ENCODE measurements at places on chromosomes 1 and 21.

DNA sequence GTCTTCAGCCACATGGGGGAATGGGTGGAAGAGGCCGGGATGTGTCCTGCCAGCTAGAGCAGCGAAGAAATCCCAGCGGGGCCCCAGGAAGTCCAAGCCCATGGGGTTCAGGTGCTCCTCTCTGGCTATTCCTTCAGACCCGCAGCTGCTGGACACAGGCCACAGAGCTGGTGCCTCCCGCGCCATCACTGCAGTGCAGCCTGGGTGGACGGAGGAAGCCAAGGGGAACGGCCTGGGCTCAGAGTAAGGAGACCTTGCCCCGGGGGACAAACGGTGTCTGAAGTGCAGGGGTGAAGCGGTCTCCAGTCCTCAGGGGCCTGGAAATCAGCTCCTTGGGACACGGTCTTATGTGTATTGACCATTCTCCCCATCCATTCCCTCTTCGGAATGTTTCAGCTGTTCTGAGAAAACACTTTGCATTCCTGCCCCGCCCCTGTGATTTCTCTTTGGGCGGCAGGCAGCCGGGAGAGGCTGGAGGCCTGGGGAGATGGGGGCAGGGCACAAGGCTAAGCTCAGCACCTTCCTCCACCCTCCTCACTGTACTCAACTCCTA lies 18.4 kb downstream of the MTHFR start:
- no peaks in the 10 kb centered on the region for H3K36me3 ChIP-seq
- H3K4me1 ChIP-seq, result no peaks in the 10 kb centered on the region
- H3K4me3 ChIP-seq, result no peak overlapping the region
- no peak for DNase-seq
- no peak overlapping the region for H3K27ac ChIP-seq

DNA sequence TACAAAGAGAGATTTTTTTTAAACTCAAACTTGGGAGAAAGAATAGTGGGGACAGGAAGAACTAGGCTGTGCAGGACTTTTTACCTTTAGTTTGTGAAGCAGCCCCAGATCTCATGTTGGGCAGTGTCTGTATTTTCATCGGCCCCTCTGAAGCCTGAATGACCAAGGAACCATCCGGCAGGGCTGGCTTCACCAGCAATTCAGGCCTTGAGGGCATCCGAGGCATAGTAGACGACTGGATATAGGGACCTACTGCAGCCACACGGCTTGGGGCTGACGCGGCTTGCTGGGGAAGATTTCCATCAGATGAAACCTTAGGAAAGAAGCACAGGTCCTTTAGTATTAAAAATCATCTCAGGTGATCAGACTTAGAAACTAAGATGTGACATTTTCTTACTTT lies 43.7 kb downstream of the TP53BP2 start:
- no peak overlapping the region for H3K4me3 ChIP-seq
- peak overlapping the region; percentile 29 for H3K27ac ChIP-seq
- DNase-seq, result no peak

DNA sequence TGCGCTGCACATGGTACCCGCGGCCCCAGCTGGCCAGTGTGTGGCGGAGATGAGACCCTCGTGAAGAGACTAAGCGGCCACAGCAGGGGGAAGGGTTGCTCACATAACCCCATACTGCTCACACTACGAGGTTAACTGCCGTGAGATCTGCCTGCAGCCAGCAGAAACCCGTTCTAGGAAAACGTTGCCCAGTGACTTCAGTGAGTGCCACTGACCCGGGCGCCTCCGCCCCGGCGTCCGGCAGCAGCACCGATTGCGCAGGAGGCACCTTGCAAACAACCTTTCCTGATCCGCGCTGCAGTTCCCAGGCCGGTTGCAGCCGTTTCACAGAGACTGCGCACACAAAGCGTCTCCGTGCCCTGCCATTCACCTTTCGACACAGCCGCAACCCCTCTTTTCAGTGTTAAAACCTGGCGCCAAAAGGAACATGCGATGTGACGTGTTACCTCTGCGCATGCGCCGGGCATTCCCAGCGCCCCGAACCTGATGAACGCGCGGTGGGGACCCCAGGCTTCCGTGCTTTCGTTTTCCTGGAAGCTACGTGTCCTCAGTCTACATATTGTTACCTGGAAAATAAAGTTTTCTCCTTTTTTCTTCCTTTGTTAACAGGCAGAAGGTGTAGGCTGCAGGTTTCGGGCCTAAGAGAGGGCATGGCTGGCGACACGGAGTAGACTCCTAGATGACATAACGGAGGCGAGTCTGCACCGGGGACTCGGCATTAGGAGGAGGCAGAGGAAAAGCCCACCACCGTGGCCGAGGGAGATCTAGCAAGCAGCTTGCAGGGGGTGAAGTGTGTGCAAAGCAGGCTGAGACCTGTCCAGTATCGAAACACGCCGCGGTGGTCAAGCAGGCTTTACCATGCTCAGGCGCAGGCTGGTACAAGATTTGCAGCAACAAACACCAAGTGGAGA lies 8.9 kb downstream of the VPS26C start:
- peak overlapping the region; percentile 72 for H3K4me3 ChIP-seq
- no peaks in the 10 kb centered on the region for H3K27me3 ChIP-seq
- H3K27ac ChIP-seq, result peak overlapping the region; percentile 92
- H3K4me1 ChIP-seq, result peaks cover 57% of the 10 kb centered on the region
- peaks cover 36% of the 10 kb centered on the region for H3K36me3 ChIP-seq

DNA sequence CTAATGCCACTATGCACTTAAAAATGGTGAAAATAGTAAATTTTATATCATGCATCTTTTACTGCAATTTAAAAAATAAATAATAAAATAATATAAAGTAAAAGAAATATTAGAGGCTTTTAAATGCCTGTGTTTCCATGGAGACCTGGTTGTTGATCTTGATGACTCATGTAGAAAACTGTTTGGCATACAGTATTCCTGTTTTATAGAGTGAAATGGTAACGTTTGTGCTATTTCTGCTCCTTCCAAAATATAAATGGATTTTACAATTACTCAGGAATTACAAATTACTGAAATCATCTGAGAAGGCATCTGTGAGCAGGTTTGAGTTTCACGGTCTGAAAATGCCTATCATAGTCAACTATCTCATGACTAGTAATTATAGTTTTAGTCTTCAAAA lies 98.4 kb upstream of the USP25 start:
- no peaks in the 10 kb centered on the region for H3K4me1 ChIP-seq
- no peaks in the 10 kb centered on the region for H3K36me3 ChIP-seq
- H3K27ac ChIP-seq, result no peak overlapping the region
- DNase-seq, result no peak
- H3K27me3 ChIP-seq, result no peaks in the 10 kb centered on the region
- H3K4me3 ChIP-seq, result no peak overlapping the region

- DNase-seq, result no peak
- no peak overlapping the region for H3K27ac ChIP-seq
- H3K4me1 ChIP-seq, result peaks cover 11% of the 10 kb centered on the region
- no peaks in the 10 kb centered on the region for H3K27me3 ChIP-seq
- H3K36me3 ChIP-seq, result no peaks in the 10 kb centered on the region
- no peak overlapping the region for H3K4me3 ChIP-seq
These were observed 118.9 kb upstream of the TMEM51 start for GRCh38 chr1:15034656-15035055.

- H3K36me3 ChIP-seq, result no peaks in the 10 kb centered on the region
- H3K4me1 ChIP-seq, result peaks cover 5% of the 10 kb centered on the region
- no peak for DNase-seq
These were observed 57.0 kb downstream of the CHD5 start for GRCh38 chr1:6123083-6123482.

DNA sequence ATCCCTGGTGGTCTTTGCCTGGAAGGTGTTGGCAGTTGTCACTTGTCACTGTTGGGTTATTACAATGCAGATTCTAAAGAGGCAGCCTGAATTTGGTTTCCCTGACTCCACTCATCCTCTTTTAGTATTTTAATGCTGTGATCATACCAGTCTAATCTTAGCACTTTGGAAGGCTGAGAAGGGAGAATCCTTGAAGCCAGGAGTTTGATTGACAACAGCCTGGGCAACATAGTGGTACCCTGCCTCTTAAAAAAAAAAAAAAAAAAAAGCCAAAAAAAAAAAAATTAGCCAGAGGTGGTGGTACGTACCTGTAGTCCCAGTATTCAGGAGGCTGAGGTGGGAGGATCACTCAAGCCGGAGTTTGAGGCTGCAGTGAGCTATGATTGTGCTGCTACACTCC lies 7.7 kb downstream of the GIPC2 start:
- peaks cover 6% of the 10 kb centered on the region for H3K27me3 ChIP-seq
- peaks cover 4% of the 10 kb centered on the region for H3K4me1 ChIP-seq
- H3K4me3 ChIP-seq, result no peak overlapping the region
- no peak for DNase-seq

DNA sequence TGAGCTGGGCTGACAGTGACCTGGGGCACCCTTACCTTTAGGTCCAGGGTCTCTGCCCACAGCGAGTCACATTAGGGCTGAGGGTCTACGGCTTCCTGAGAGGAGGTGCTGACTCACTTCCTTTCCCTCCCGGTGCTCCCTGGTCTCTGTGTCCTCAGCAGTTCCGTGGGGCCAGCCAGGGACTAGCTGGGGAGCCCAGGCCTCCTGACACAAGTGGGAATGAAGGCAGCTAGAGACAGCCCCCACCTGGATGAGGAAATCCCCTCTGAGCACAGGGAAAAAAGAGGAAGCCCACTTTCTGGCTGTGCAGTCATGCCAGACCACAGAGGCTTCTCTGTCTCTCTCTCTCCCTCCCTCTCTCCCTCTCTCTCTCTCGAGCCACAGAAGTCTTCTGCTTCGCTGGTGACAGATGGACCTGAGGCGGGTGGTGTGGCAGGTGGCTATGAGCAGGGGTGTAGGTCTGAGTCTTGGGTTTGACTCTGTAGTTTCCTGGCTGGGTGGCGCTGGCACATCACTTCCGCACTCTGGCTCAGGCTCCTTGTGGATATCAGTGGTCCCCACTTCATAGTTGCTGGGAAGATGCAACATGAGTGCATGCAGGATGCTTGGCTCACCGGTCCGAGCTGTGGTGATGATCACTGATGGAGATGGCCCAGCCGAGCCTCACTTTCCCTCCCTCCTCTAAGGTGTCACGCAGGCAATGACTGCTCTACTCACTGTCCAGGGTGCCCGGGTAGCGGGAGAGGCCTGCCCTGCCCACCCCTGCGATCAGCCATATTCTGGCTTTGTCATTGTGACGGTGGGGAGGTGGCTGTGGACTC lies 3.5 kb downstream of the SLC66A1 start:
- H3K36me3 ChIP-seq, result no peaks in the 10 kb centered on the region
- H3K27ac ChIP-seq, result no peak overlapping the region
- no peaks in the 10 kb centered on the region for H3K27me3 ChIP-seq
- H3K4me3 ChIP-seq, result no peak overlapping the region
- H3K4me1 ChIP-seq, result peaks cover 42% of the 10 kb centered on the region
- no peak for DNase-seq

- H3K4me1 ChIP-seq, result peaks cover 21% of the 10 kb centered on the region
- no peak for DNase-seq
- peaks cover 14% of the 10 kb centered on the region for H3K36me3 ChIP-seq
- no peaks in the 10 kb centered on the region for H3K27me3 ChIP-seq
These were observed 7.9 kb downstream of the TMEM201 start for GRCh38 chr1:9596415-9597123.

- no peaks in the 10 kb centered on the region for H3K27me3 ChIP-seq
- H3K4me1 ChIP-seq, result no peaks in the 10 kb centered on the region
- no peaks in the 10 kb centered on the region for H3K36me3 ChIP-seq
- H3K4me3 ChIP-seq, result no peak overlapping the region
- H3K27ac ChIP-seq, result no peak overlapping the region
These were observed 126.9 kb downstream of the RNF220 start for GRCh38 chr1:44531785-44532566.

DNA sequence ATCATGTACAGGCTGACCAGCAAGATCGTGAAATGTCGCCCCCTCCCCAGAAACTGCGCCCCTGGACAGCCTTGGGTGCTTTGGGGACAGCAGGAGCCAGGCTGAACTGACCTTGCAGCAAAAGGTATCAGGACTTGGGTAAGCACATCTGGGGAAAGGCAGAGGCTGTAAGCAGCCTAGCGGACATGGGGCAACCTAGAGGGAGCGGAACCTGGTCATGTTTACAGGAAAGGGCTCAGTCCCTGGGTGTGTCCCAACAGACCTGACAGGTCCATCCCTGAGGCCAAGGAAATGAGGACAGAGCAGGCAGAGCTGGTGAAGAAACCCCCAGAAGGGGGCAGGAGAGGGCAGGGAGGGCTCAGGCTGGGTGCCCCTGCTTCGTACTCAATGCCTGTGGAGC lies 3.1 kb upstream of the S100A8 start:
- H3K4me1 ChIP-seq, result no peaks in the 10 kb centered on the region
- no peaks in the 10 kb centered on the region for H3K36me3 ChIP-seq
- no peak for DNase-seq

- no peaks in the 10 kb centered on the region for H3K36me3 ChIP-seq
- H3K27me3 ChIP-seq, result peaks cover 53% of the 10 kb centered on the region
- H3K4me3 ChIP-seq, result no peak overlapping the region
- peaks cover 6% of the 10 kb centered on the region for H3K4me1 ChIP-seq
- no peak overlapping the region for H3K27ac ChIP-seq
- DNase-seq, result no peak
These were observed 75.0 kb downstream of the CLIC6 start for GRCh38 chr21:34743831-34744230.

GRCh38 chr1:31306278-31306677 lies 9.4 kb downstream of the ZCCHC17 start:
- H3K4me3 ChIP-seq, result no peak overlapping the region
- H3K27me3 ChIP-seq, result no peaks in the 10 kb centered on the region
- H3K27ac ChIP-seq, result no peak overlapping the region
- H3K4me1 ChIP-seq, result peaks cover 5% of the 10 kb centered on the region
- H3K36me3 ChIP-seq, result peaks cover 11% of the 10 kb centered on the region
